Naive thymus-derived CD8-positive, alpha-beta T cell (primary cell): ENCODE measurements at places on chromosomes 2 and 18. TPM values are rescaled to one million over a fixed set of nuclear protein-coding genes. Genes with fewer than 3 reads are reported as not detected.

TP53I3 gene
- total RNA-seq = not detected

KCNE4 gene
- total RNA-seq = not detected

REG1B gene
- not detected for total RNA-seq

TFPI gene
- not detected for total RNA-seq

ARMC9 gene
- total RNA-seq = 2.0 TPM

EGR4 gene
- not detected for total RNA-seq

KIF1A gene
- not detected for total RNA-seq

- no peak for DNase-seq
Measured at GRCh38 chr2:9355716-9356115, 67.6 kb downstream of the ITGB1BP1 start.

- DNase-seq = no peak
Measured at GRCh38 chr2:236769981-236770671, 200.5 kb downstream of the ACKR3 start.

- no peak for DNase-seq
Measured at GRCh38 chr2:129911363-129912065, 68.0 kb upstream of the RAB6C start.

DNA sequence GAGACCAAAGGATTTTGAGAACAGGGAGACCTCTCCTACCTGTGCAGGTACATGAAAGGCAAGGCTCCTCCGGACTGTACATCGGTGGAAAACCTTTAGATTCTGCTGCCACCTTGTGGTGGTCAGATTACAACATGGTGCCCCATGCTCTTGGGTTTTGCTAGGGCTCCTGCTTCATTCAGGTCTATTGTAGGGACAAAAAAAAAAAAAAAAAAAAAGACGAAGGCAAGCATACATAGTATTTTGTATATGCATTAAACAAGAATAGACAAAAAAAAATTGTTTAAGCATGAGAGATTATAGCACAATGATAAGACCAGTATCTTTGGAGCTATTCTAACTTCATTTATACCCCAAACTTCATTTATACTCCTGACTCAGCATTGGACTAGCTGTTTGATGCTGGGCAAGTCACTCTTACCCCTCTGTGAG is 27.4 kb upstream of the SPR start:
- DNase-seq = peak; percentile 53

DNA sequence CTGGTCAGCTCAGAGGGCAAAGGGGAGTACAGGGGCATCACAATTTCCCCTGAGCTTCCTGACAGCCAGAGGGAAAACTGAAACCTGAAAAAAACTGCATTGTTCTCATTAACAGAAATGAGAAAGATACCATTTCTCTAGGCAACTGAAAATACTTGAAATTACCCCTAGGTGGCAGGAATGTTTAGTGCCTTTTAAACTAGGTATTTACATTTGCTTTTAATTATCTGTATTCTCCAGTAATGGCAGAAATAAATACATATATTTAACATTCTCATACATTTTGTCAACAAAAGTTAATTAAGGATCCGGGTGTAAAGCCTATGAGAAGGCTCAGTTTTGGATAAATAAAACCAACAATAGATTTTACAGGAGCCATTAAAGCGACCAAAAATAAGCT is 34.5 kb downstream of the RPL31 start:
- no peak for DNase-seq

GRCh38 chr18:46411867-46412690 is 244.9 kb downstream of the LOXHD1 start:
- no peak for DNase-seq

- DNase-seq = no peak
Measured at GRCh38 chr2:217724471-217724870, 278.3 kb downstream of the TNS1 start.

GRCh38 chr2:49111456-49111855 is 42.9 kb downstream of the FSHR start:
- no peak for DNase-seq

DNA sequence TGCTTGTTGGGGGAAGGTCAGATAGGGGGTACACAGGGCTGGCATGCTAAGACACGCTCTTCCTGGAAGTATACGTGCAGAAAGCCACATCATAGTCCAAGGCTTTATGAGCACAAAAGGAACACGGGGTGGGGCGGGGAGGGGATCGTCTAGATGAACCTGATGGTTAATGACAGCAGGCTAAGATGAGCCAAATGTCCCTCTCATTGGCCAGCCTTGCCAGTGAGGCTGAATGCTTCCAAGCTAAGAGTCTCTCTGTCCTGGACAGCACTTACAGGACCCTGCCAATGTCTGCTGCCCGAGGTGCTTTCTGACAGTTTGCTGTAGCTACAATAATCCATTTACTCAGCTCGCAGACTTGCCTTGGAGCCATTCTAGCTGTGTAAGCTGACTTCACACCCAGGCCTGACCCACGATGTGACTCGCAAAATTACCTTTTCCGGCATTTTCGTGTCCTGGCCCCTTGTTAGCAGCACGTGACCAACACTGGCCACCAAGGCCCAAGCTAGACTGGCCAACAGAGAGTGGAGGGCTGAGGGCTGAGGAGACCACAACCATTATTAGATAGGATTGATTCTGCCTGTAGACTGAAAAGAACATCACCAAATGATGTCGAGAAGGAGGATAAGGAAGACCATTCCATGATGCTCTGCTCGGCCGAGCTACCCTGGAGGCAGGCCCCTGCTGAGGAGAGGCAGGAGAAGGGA is 84.2 kb downstream of the MALT1 start:
- no peak for DNase-seq

GRCh38 chr2:218264773-218265561 is 4.2 kb downstream of the GPBAR1 start:
- DNase-seq = no peak

DNA sequence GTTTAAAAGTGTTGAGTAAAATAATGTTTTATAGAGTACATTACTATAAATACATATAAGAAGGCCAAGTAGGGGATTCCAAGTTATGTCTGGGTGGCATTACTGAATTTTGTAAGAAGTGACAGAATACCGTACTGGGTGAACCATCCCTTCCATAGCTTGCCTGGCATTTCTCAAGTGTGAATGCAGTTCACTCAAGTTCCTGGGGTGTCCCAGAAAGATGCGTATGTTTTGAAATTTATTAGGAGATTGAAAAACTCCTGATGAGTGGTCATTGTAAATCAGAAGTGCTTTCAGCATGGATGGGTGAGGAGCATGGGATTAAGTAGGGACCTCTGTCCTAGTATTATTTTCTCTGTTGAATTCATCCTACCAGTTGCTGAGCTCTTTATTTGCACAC is 103.2 kb downstream of the VAPA start:
- DNase-seq = no peak

- no peak for DNase-seq
Measured at GRCh38 chr18:49168281-49168985, 217.7 kb upstream of the SMAD7 start.
